ENCODE measurements at places on chromosomes 2 and 18.

- no peak for DNase-seq
Observed at GRCh38 chr2:143088388-143088787, 40.8 kb upstream of the ARHGAP15 start.

GRCh38 chr2:232234922-232235615 is 143.5 kb upstream of the ALPP start:
- DNase-seq: no peak

DNA sequence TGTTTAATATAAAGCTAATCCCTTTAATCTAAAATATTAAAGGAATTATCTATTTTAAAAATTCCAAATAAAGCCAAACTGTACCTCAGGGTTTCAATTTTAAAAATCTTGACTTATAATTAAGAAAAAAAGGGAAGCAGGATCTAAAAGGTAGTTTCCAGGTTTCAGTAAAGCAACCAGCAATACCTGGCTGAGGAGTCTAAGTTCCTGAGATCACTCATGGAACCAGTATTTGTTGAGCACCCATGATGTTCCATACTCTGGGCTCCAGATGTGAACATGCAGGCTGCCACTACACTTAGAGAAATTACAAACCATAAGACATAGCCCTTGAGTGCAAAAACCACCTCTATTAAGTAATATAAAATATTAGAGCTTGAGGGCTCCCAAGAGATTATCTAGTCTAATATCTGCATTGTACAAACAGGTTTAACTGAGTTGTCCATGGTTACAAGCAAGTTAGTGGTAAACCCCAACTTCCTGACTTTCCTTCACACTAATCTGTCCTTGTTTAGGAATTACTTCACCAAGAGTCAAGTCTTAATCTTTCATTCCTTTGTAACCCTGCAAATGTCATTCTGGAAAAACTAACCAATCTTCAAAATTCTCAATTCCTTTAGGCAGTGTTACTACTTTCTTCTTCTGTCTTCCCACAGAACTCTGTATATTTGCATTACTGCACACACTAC is 49.2 kb downstream of the CLASP1 start:
- DNase-seq: no peak

- no peak for DNase-seq
Observed at GRCh38 chr2:178910005-178910404, 102.8 kb upstream of the TTN start.

- DNase-seq: no peak
Observed at GRCh38 chr2:202818321-202818720, 53.2 kb downstream of the ICA1L start.

DNA sequence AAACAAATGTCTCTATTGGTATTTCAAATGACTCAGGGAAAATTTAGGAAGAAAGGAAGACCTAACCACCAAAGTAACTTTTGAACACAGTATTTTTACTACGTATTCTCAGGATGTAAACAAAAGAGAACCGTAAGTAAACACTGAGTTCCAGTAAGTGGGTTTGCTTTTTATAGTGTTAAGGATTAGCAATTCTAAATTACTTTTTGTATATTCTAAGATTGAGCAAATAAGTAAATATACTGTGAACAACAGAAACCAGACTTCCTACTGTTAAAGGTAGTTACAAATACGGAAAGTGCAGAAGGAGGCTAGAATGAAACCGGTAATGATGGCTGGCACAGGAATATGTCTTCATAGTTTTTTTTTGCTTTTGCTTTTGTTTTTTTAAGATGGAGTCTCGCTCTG is 31.5 kb downstream of the SESTD1 start:
- DNase-seq: no peak

DNA sequence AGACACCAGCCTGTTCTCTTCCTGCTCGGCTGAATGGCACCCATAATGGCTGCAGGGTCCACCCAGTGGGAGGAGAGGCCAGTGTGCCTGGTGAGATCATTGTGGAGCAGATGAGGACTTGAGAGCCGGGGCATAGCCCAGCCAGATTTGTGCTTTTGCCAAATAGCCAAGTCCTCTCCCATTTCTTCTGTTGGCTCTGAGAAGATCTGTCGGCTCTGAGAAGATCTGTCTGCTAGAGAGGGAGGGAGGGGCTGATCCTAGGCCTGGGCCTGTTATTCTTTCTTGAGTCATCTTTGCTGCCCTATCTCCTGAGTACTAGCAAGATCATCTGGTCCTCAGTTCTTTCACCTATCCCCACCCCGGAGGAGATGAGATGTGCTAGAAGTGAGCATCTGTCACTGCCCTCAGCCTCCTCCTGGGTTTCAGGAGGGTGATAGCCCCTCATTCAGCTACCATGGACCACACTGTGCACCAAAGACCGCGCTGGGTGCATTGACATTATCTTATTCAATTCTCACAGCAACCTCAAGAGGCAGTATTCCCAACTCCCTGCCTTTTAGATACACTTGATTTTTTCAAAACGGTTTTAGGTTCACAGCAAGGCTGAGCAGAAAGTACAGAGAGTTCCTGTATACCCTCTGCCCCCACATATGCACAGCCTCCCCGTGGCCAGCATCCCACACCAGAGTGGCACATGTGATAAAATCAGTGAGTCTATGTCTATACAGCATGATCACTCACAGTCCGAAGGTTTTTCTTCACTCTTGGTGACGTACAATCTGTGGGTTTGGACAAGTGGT is 98.6 kb downstream of the CAPN13 start:
- DNase-seq: no peak

DNA sequence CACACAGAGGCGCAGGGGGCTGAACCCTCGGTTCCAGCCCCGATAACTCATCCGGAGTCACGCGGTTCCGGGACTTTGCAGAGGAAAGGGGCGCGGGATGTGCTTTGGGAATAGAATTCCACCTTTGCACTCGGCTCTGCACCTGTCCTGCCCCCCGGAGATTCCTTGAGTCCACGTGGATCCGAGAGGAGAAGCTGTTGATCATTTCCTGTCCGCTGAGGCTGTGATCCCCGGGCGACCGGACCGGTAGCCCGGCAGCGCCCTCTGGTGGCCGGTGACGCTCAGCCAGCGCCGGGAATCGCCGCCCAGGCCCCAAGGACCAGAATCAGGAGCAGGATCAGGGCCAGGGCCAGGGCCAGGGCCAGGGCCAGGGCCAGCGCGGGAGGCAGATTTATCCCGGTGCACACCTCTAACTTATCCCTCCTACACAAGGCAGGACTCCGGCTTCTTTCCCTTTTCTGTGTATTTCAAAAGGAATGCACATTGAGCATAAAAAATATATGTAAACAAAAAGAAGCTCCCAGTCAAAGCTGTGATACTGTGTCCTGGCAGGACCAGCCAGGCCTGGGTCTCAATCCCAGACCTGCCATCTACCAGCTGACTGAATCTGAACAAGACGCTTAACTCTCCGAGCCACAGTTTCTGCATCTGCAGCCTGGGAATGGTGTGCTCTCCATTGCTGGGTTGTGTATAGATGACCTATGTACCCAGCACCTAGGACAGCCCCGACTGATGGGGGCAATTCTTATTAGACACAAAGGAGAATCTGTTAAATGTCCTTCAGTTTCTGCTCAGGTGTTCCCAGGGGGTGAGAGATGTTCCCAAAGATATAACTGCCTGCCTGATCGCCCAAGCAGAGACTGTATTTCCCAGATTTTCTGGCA is 8.5 kb upstream of the SPATA3 start:
- DNase-seq: peak; percentile 66

DNA sequence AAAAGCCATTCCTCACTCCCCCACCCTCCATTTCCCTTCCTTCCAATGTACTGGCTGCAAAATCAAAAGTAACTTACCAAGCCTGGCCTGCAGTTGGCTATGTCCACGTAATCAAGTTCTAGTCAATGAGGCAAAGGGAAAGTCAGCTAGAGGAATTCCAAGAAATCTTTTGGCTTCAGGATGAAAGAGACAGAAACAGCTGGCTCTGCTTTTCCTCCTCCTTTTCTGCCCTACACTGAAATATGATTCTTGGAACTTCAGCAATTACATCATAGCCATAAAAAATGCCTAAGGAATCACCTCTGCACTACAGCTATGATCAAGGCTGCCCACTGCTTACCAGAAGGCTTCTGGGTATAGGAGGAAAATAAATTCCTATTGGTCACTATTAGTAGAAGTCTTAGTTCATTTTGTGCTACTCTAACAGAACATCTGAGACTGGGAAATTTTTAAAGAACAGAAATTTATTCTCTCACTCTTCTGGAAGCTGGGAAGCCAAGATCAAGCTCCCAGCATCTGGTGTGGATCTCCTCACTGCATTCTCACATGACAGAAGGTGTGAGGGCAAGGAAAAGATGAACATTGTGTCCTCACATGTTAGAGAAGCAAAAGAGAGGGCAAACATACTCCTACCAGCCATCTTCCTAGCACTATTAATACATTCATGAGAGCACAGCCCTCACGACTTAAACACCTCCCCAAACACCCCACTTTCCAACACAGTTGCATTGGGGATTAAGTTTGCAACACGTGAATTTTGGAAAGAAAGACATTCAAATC is 219.9 kb downstream of the TMX3 start:
- no peak for DNase-seq

- DNase-seq: no peak
Observed at GRCh38 chr2:118112771-118113334, 24.6 kb downstream of the INSIG2 start.

DNA sequence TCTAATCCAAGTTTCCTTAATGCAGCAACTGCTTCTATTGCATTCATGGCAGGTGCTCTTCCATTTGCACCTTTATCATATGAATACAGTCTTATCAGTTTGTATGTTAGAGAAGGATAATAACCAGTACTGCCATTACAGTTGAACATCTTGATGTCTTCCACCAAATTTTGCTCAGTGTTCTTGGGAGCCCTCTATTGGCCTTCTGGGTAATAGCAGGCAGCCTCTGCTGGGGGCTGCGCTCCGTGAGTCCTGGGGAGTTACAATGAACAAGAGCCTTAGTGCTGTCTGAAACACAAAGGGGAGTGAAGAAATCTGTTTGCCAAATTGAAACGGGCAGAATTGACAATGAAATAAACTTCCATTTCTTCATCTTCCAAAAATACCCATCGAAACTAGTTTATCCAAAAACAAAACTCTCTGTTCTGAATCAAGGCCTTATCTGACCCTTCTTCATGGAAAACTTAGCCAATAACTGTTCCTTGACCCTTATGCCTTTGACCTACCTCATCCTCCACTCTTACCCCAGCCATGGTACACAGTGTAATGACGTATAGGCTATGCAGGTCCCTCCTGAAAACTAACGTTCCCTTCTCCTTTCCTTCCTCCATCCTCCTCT is 79.9 kb downstream of the ALK start:
- DNase-seq: no peak

GRCh38 chr2:30321466-30321865 is 90.1 kb downstream of the LBH start:
- DNase-seq: no peak

- DNase-seq: no peak
Observed at GRCh38 chr2:61670591-61671501, 132.7 kb upstream of the XPO1 start.

- DNase-seq: no peak
Observed at GRCh38 chr2:234963773-234964615, 12.2 kb downstream of the SH3BP4 start.

- DNase-seq: no peak
Observed at GRCh38 chr2:185583058-185583816, 155.4 kb upstream of the FSIP2 start.

DNA sequence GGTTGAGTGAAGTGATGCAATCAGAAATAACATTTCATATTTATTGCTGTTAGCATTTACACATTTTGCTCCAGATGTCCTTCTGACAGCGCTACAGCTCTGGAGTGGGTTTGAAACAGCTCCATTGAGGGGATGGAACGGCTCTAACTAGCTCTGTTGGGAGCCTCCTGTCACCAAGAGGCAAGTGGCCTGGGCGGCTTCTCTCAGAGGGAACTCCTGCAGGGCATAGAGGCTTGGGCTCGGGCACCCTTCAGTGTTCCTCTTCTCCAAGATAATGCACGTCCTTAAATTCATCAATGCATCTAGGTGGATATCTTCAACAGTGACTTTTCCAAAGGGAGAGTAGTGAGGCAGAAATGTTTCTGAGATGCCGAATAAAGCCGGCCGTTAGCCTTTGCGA is 122.5 kb downstream of the CNTNAP5 start:
- DNase-seq: no peak

- no peak for DNase-seq
Observed at GRCh38 chr2:138516030-138516704, 14.6 kb downstream of the SPOPL start.

- DNase-seq: no peak
Observed at GRCh38 chr18:62828091-62828640, 112.8 kb downstream of the PHLPP1 start.

GRCh38 chr2:165725421-165725820 is 68.6 kb downstream of the GALNT3 start:
- DNase-seq: no peak

DNA sequence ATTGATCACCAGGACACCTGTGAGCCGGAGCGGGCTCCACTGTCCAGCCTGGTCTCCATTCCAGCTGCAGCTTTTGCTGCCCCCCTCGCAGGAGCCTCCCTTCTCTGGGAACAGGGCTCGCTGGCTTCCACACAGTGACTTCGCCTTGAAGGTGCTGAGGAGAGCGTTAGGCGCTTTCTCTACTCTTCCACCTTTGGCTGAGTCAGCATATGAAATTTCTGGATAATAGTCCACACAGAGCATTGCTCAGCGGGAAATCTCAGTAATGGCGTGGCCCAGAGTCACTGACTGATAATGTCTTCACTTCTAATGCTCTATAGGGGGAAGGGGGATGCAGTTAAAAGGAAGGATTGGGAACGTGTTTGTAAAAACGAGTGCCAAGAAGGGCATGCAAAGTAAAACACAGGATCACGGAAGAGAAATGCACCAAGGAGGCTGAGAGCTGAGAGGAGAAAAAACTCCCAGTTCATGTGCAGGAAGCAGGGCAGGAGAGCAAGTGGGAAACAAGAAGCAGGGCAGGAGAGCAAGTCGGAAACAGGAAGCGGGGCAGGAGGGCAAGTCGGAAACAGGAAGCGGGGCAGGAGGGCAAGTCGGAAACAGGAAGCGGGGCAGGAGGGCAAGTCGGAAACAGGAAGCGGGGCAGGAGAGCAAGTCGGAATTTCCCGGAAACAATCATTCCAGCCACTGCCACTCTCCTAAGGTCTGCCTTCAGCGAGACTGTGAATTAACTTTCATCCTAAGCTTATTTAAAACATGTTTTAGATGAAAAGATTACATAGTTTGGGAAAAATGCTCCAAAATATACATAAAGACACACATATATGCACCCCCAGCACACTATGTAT is 77.7 kb downstream of the MYT1L start:
- no peak for DNase-seq

DNA sequence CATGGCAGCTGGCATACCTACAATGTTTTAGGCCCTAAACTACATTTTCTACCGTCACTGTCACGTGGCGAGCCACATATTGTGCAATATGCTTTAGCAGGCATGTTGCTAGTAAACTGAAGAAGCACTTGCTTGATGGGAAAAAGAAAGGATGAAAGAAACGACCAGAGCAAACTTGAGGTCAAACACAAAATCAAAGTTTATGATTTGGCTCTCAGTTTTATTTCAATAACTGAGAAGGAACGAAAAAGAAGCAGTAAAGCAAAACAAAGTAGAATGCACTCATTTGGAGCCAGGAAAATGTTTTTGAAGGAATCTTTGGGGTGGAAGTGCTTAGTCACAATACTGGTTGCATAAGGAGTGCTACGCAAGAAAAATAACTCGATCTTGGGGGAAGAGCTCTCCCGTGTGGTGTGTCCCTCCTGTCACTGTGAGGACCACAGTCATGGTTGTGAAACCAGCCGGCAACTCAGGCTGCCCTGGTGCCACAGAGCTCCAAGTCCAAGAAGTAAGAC is 349.8 kb downstream of the RBM43 start:
- no peak for DNase-seq

Measured in stimulated activated CD8-positive, alpha-beta memory T cell treated with anti-CD3 and anti-CD28 coated beads, Interleukin-7, amount 100 ng/mL, for 1 hour (primary cell).